Activated CD8-positive, alpha-beta T cell treated with anti-CD3 and anti-CD28 coated beads, Interleukin-2, amount 10 ng/mL, durations not matched to agents 7 days and 5 days (primary cell): ENCODE measurements at places on chromosomes 1 and 21. TPM values are rescaled to one million over a fixed set of nuclear protein-coding genes. Genes with fewer than 3 reads are reported as not detected.

SPRR1A gene
- total RNA-seq: not detected

TSPAN1 gene
- total RNA-seq: not detected

C1orf141 gene
- not detected for total RNA-seq

LCE1F gene
- not detected for total RNA-seq

SPRR2A gene
- not detected for total RNA-seq

CFAP141 gene
- total RNA-seq: not detected

GUCA2B gene
- total RNA-seq: not detected

LCE6A gene
- not detected for total RNA-seq

DNASE2B gene
- not detected for total RNA-seq

IL20 gene
- total RNA-seq: not detected

UBASH3A gene
- 74.0 TPM for total RNA-seq

- no peaks in the 10 kb centered on the region for H3K36me3 ChIP-seq
- H3K4me3 ChIP-seq: no peak overlapping the region
- no peaks in the 10 kb centered on the region for H3K4me1 ChIP-seq
- peaks cover 2% of the 10 kb centered on the region for H3K27me3 ChIP-seq
- DNase-seq: no peak
- no peak overlapping the region for H3K27ac ChIP-seq
Measured at GRCh38 chr1:225329041-225329440, 98.8 kb downstream of the LBR start.

GRCh38 chr1:238191170-238191569 lies 300.4 kb upstream of the ZP4 start:
- no peak for DNase-seq
- H3K27ac ChIP-seq: no peak overlapping the region
- H3K36me3 ChIP-seq: no peaks in the 10 kb centered on the region
- H3K4me1 ChIP-seq: no peaks in the 10 kb centered on the region
- no peaks in the 10 kb centered on the region for H3K27me3 ChIP-seq

DNA sequence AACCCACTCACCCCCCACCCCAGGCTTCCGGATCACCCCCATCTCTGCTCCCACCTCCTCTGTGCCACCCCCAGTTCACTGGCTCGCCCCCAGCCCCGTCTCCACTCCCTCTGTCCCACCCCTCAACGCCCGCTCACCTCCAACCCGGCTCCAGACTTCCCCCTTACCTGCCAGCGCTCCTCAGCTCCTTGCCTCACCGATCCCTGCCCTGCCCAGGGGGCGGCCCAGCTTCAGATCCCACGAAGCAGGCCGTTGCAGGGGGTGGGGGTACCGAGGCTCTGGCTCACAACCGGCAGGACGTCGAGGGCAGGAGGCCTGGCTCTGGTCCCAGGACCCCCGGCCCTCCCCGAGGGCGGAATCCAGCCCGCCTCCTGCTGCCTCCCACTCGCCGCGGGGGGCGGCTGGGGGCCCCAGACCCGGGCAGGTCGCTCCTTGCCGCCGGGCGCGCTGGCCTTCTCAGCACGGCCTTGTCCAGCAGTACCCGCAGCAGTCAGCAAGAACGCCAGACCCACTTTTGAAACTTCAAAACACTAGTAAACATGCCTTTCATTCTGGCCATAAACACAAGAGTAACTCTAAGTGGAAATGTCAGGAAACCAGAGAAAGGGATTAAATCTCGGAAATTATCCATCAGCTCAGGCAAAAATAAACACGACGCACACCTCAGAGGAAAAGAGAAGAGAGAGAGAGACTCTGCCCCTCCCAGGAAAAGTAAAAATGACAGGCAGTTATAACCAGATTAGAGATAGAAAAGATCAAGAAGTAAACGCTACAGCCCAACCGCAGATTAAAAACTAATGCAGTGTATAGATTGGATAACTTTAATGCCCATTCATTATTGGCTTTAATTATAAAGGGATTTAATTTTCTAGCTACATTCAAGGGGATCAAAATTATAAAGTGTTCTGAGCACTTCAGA lies 1.0 kb upstream of the FAM89A start:
- peaks cover 25% of the 10 kb centered on the region for H3K4me1 ChIP-seq
- H3K27ac ChIP-seq: no peak overlapping the region
- DNase-seq: no peak

DNA sequence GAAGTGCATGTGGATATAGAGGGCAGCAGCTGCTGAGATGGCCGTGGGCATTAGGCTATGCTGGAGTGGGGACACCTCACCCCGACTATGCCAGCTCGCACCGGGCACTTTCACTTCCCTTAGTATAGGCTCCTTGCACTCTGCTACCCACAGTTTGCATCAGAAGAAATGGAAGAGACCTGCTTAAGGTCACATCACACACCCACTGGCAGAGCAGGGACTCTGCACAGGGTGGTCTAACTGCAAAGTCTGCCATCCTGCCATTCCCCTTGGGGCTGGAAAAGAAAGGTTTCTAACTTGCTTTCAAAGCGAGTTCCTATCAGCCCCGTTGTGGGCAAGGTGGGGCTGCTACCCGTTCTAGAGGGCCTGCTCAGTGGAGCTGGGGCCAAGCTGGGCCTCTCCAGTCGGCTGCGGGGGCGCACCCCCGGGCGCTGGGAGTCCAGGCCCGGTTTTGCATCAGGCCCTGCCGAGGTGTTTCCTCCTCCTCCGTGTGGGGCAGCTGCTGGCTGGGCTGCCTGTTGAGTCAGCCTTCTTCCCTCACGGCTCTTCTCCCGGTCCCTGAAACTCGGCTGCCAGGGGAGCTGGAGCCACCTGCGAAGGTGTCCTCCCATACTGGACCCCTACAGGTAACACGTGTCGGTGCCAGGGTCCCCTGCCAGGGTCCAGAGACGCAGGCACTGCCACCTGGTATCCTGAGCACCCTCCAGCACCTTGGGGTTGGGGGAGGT lies at the start of gene SYTL1:
TSS of gene SYTL1 (plus strand) at position 498 of the 728 bp plus-strand sequence. CDS start 3,313 bp downstream, outside the sequence.
- H3K27me3 ChIP-seq: no peaks in the 10 kb centered on the region
- peak; percentile 80 for DNase-seq
- H3K27ac ChIP-seq: peak within 1 kb of the TSS; percentile 96
- peaks cover 36% of the 10 kb centered on the region for H3K36me3 ChIP-seq
- peak within 1 kb of the TSS; percentile 91 for H3K4me3 ChIP-seq

- peak; percentile 25 for DNase-seq
- H3K4me1 ChIP-seq: peaks cover 8% of the 10 kb centered on the region
- H3K4me3 ChIP-seq: peak within 1 kb of the TSS; percentile 24
- H3K27ac ChIP-seq: no peak within 1 kb of the TSS
- H3K27me3 ChIP-seq: peaks cover 69% of the 10 kb centered on the region
- no peaks in the 10 kb centered on the region for H3K36me3 ChIP-seq
Measured at GRCh38 chr1:111989531-111990025, at the start of gene KCND3. Gene KCND3 (minus strand): TSS chr1:111989668.

GRCh38 chr1:40802078-40802741 lies 18.6 kb downstream of the KCNQ4 start:
- H3K4me1 ChIP-seq: peaks cover 34% of the 10 kb centered on the region
- H3K36me3 ChIP-seq: no peaks in the 10 kb centered on the region
- H3K27me3 ChIP-seq: peaks cover 10% of the 10 kb centered on the region
- peak overlapping the region; percentile 63 for H3K27ac ChIP-seq
- peak; percentile 90 for DNase-seq

GRCh38 chr1:50735443-50735842 lies 224.6 kb downstream of the FAF1 start:
- no peak overlapping the region for H3K27ac ChIP-seq
- H3K36me3 ChIP-seq: peaks cover 23% of the 10 kb centered on the region
- H3K4me3 ChIP-seq: no peak overlapping the region
- no peak for DNase-seq
- peaks cover 17% of the 10 kb centered on the region for H3K4me1 ChIP-seq

- peaks cover 63% of the 10 kb centered on the region for H3K4me1 ChIP-seq
- no peak for DNase-seq
- peak overlapping the region; percentile 98 for H3K4me3 ChIP-seq
- H3K36me3 ChIP-seq: peaks cover 3% of the 10 kb centered on the region
Measured at GRCh38 chr1:151009674-151010345, 1.6 kb downstream of the PRUNE1 start.

DNA sequence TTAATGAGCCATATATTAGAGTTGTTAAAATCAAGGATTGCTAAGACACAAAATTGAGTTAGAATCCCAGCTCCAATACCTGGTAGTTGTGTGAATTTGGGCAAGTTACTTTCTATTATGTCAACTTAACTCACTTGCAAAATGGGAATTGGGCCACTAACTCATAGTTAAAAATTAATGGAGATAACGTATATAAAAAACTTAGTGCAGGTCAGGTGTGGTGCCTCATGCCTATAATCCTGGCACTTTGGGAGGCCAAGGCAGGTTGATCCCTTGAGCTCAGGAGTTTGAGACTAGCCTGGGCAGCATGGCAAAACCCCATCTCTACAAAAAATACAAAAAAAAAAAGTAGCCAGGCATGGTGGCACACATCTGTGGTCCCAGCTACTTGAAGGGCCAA lies 57.5 kb downstream of the SRSF11 start:
- peaks cover 24% of the 10 kb centered on the region for H3K36me3 ChIP-seq
- H3K4me3 ChIP-seq: no peak overlapping the region
- H3K27ac ChIP-seq: no peak overlapping the region
- H3K27me3 ChIP-seq: no peaks in the 10 kb centered on the region

GRCh38 chr1:201916649-201917249 lies 28.1 kb downstream of the SHISA4 start:
- no peak for DNase-seq
- H3K4me1 ChIP-seq: peaks cover 2% of the 10 kb centered on the region
- H3K27me3 ChIP-seq: peaks cover 20% of the 10 kb centered on the region
- no peak overlapping the region for H3K4me3 ChIP-seq
- H3K36me3 ChIP-seq: no peaks in the 10 kb centered on the region

DNA sequence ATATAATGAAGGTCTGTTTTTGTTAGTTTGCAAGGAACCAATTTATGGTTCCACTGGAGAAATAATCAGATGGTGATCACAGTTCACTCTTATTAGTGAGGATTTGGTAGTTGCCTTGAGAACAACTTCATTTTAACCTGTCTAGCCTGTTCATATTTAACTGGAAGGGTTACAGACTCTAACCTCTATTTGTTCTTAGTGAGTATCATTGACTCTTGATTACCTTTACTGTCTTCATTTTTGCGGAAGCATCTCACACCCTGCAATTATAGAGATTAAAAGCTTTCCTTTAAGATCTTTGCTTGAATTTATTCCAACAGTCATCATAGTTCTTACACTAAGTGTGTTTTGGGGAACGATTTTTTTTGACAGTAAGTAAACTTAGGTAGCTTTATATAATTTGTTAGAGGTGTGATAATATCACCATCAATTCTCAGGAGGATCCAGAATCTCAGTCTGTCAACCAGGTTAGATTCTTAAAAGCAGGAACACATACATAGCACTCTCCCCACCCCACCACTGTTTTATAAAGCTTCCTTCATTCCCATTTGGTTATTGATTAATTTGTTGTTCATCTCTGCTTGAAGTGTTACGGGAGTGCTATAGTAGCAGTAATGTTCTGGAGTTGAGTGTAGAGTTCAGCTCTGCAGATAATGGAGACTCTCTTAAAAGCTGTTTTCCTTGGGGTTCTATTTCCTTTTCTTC lies 30.1 kb downstream of the B3GALT2 start:
- peaks cover 5% of the 10 kb centered on the region for H3K4me1 ChIP-seq
- H3K27ac ChIP-seq: no peak overlapping the region
- H3K36me3 ChIP-seq: peaks cover 30% of the 10 kb centered on the region

DNA sequence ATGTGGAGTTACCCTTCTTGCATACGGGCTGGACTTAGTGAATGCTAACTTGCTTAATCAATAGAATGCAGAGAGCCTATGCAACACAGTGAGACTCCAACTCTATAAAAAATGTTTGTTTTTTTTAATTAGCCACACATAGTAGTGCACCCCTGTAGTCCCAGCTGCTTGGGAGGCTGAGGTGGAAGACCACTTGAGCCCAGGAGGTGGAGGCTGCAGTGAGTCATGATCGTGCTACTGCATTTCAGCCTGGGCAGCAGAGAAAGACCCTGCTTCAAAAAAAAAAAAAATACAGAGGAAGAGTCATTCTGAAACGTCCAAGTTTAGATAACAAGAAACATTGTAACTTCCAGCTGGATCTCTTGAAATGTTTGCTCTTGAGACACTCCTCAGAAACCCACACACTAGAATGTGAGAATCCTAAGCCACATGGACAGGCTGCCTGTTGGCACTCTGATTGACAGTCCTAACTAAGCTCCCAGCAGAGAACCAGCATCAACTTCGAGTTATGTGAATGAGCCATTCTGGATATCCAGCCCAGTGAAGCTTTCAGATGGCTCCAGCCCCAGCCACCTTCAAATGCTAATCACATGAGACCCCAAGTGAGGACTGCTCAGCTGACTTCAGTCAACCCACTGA lies 20.0 kb upstream of the CAP1 start:
- no peak for DNase-seq
- peaks cover 12% of the 10 kb centered on the region for H3K27me3 ChIP-seq
- H3K27ac ChIP-seq: no peak overlapping the region
- H3K4me3 ChIP-seq: no peak overlapping the region
- no peaks in the 10 kb centered on the region for H3K36me3 ChIP-seq

DNA sequence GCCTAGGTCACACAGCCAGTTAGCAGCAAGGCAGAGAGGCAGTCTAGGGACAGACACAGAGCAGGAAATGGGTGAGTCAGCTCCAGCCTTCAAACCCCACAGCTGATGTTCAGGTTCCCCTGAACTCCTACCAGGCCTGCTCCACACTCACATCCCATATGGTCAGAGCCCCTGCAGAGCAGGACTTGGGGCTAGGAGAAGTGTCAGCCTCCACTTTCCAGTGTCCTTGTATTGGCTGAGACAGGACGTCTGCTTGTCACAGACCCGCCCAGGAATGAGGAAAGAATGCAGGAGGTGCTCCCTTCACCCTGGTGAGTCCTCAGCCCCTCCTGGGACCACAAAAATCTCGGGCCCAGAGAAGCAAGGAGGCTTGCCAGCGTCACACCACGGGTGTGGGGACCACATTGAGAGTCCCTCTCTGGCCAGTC lies 92.5 kb downstream of the LACTBL1 start:
- H3K27me3 ChIP-seq: peaks cover 2% of the 10 kb centered on the region
- H3K4me3 ChIP-seq: no peak overlapping the region
- peaks cover 11% of the 10 kb centered on the region for H3K4me1 ChIP-seq
- H3K27ac ChIP-seq: no peak overlapping the region
- no peak for DNase-seq

DNA sequence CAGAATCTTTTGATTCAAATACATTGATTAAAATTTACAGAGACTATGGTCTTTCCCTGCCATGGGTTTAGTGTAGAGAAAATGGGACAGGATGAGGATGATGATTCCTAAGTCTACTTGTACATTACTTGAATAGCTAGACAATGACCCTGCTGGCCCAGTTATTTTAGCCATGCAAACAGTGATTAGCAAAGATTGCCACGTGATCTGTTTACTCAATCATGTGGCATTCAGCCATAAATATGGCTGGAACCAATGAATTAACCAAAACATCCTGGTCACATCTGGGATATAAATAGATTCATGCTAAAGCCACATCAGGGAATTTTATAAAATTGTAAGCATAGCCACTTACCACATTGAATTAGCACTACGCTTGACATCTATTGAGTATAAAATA lies 167.3 kb downstream of the PBX1 start:
- peaks cover under 1% of the 10 kb centered on the region for H3K4me1 ChIP-seq
- H3K36me3 ChIP-seq: no peaks in the 10 kb centered on the region

GRCh38 chr1:150567341-150567716 lies 12.1 kb downstream of the MCL1 start:
- DNase-seq: peak; percentile 86
- peaks cover 32% of the 10 kb centered on the region for H3K36me3 ChIP-seq
- H3K4me1 ChIP-seq: peaks cover 97% of the 10 kb centered on the region
- H3K27me3 ChIP-seq: no peaks in the 10 kb centered on the region
- peak overlapping the region; percentile 95 for H3K27ac ChIP-seq

- H3K27me3 ChIP-seq: no peaks in the 10 kb centered on the region
- no peak overlapping the region for H3K27ac ChIP-seq
- DNase-seq: no peak
Measured at GRCh38 chr1:41503538-41504113, 19.1 kb upstream of the EDN2 start.

GRCh38 chr1:235735621-235736020 lies 86.0 kb upstream of the GNG4 start:
- H3K27ac ChIP-seq: no peak overlapping the region
- H3K27me3 ChIP-seq: no peaks in the 10 kb centered on the region
- peaks cover 17% of the 10 kb centered on the region for H3K36me3 ChIP-seq
- H3K4me3 ChIP-seq: no peak overlapping the region
- no peak for DNase-seq
